ENCODE measurements at places on chromosomes 12 and 14. TPM values are rescaled to one million over a fixed set of nuclear protein-coding genes. Genes with fewer than 3 reads are reported as not detected.

The CPNE6 gene
- total RNA-seq: not detected

The BDKRB1 gene
- total RNA-seq: not detected

The KRT85 gene
- total RNA-seq: not detected

The SLC6A13 gene
- under 0.01 TPM for total RNA-seq

The TSPAN11 gene
- under 0.01 TPM for total RNA-seq

The AMN gene
- total RNA-seq: not detected
